ENCODE measurements at places on chromosomes 7 and 10. TPM values are rescaled to one million over a fixed set of nuclear protein-coding genes. Genes with fewer than 3 reads are reported as not detected.

GRCh38 chr7:116447966-116448839, 51.3 kb upstream of the CAV2 start:
- DNase-seq: no peak

DNA sequence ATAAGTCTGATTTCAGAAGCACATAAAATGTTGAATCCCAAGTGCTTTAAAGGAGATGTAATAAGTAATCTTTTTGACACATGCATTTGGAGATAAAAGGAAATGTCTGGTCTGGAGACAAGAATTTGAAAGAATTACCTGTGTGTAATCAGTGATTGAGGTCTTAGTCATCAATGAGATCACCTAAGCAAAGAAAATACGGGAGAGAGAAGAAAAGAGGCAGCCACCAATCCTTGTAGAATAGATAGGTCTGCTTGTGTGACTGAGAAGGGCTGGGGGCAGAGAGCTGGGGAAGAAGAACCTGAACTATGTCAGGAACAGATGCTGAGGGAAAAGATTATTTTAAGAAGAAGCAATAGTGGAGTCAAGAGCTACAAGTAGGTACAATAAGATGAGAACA, 49.3 kb upstream of the ITPRID1 start:
- no peak for DNase-seq

- no peak for DNase-seq
These were observed 28.4 kb upstream of the AGK start for GRCh38 chr7:141522657-141523342.

DNA sequence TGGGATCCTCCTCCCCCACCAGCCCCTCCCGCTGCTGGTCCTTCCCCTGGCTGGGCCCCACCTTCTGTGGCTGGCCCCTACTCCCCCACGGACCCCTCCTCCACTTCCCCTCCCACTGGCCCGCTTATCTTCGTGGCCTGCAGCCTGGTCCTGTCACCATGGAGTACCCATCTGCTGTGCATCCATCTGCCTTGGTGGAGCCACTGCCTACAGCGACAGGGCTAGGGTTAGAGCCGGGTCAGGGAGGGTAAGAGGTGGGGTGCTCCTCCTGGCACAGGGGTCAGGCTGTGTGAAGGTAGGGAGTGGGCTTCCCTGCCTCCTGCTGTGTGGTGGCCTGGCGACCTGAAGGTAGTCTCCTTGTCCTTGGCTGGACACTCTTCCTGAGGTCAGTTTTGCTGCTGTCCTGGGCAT, 5.2 kb downstream of the ADCY1 start:
- DNase-seq: no peak

DNA sequence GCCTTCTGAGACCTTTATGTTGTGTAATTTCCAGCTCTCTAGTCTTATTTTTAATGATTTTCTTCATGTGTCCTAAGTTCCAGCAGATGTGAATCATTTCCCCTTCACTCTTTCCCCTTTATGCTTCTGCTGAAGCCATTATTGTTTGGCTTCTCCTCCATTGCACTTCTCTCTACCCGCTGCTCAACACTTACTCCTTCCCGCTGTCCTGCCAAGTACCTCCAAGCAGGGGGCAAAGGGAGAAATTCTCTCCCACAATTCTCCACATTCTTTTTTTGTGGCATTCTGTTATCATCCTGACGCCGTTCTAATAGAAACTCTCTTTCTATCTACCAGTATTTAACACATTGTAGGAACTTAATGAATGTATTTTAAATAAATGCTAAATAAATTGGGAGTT, 388.9 kb upstream of the TPK1 start:
- DNase-seq: no peak

GRCh38 chr10:33012306-33012705, 54.3 kb upstream of the ITGB1 start:
- no peak for DNase-seq

DNA sequence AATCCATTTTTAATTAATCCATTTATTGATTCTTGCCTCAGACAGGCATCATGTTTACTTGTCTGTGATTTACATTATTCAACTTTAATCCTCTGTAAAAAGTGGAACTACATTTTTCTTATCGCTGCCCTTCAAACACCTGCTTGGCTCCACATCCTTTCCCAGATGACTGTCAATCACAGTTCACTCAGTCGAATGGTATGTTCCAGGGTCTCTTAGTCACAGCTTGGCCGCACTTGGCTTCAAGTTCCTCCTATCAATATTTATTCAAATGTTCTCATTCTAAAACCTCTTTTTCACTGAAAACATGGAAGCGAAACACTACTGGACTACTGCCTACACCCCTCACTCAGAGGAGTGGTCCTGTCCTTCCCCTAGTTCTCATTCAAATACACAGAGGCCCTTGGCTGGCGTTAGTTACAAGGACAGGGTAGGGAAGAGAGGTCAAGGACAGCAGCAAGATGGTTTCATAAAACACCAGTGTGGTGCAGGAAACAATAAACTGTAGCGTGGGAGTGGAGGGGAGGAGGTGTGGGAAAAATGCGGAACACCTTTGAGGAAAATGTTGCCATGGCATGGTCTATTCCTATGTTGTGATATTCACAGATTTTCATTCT, 143.2 kb downstream of the USP6NL start:
- no peak for DNase-seq

GRCh38 chr10:42875798-42876341, 93.3 kb downstream of the BMS1 start:
- no peak for DNase-seq

DNA sequence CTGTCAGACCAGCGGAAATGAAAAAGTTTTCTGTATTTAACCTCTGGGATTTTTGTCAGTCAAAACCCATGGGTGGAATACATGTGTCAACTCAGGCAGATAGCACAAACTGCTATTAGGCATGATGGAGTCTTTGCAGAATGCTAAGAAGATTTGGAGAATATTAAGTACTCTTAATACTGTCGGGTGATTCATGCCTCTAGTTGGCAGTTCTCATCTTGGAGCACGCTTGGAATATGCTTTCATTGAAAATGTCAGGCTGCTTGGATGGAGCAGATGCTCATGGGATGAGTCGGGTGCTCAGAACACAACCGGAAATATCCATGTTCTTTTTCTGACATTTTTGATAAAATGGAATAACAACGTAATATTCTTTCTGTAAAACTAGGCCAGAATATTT, 27.6 kb upstream of the PRKG1 start:
- DNase-seq: no peak

GRCh38 chr7:88661921-88662320, 97.6 kb upstream of the ZNF804B start:
- DNase-seq: no peak

GRCh38 chr7:18037609-18038008, 10.0 kb upstream of the PRPS1L1 start:
- DNase-seq: no peak

GRCh38 chr7:1706721-1707613, 36.9 kb downstream of the ELFN1 start:
- DNase-seq: no peak

DNA sequence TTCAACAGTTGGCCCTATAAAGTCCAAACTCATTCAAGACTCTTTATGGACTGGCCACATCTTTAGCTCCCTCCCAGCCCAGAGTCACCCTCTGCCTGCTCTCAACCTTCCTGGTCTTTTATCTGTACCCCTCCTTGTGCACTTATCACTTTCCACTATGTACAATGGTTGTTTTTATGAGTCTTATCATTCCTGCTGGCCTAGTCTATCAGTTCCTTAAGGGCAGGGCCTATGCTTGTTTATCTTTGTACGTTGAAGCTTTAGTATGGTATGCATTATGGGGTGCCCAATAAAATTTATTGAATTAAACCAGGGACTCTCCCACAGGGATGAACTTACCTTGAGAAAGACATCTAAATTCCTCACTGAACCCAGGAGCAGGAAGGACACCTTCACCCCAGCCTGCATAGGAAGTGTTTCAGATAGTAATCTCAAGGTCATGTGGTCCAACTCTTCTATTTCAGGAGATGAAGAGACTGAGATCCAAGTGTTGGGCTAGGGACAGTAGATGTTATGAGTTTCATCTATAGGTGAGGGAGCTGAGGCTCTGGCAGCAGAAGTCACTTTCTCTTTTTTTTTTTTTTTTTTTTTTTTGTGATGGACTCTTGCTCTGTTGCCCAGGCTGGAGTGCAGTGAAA, 13.3 kb upstream of the PDCD4 start:
- no peak for DNase-seq

DNA sequence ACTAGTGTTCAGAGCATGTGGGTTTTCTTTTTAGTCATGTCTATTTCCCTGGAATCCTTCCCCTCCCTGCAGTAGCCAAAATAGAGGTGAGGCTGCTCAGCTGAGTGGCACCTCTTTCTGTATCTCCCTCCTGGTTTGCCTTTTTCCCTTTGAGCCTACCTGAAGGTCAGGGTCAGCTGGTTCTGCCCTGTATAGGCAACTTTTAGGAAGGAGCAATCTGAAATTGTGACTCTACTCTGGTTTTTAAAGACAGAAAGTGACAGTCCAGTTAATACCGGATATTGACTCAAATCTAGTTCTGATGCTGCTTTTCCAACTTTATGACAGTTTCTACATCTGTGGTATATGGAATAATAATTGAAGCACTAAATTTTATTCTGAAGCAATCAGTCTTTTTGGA, 26.0 kb downstream of the CCM2 start:
- no peak for DNase-seq

DNA sequence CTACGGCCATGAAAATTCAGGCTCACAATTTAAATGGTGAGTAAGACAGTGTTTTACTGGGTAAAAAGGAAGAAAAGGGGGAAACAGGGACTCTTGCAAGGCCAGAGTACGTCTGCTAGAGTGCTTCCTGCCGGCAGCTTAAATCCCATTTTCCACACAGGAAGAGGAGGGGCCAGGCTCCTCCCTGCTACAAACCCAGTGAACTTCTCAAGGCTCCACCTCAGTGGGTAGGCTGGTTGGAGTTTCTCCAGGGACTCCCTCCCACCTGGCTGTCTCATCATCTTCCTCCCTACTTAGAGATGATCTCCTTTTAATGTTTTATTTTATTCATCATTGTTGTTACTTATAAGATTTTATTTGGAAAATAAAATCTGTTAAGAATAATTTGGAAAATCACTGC, 62.6 kb upstream of the SEMA3C start:
- DNase-seq: no peak

GRCh38 chr10:30371954-30372353, 22.9 kb upstream of the MTPAP start:
- DNase-seq: no peak

GRCh38 chr7:118218413-118219156, 5.9 kb upstream of the ANKRD7 start:
- no peak for DNase-seq

DNA sequence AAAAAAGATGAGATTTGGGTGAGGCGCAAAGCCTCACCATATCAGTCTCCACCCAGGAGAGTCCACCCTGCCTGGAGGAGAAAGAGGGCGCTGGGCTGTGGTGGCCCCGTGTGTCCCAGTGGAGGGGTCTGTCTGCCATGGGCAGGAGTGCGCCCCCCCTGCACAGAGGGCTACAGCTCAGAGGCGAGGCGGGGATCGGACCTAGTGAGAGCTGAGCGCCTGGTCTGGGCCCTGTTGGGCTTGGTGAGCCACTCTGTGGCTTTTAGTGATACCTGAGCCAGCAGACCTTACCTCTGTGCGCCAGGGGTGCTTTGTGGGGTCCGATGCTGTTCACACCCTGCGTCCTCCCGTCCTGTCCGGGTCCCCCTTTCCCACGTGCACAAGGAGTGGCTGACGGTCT, 25.9 kb upstream of the GNA12 start:
- DNase-seq: no peak

GRCh38 chr10:79038841-79039201, 29.9 kb upstream of the ZMIZ1 start:
- DNase-seq: no peak

GRCh38 chr7:101817471-101818286, at the start of gene CUX1:
Gene CUX1, plus strand, starts transcription at chr7:101817626. Its CDS starts 14 bp downstream, at chr7:101817640.
- no peak for DNase-seq

GRCh38 chr10:44291091-44291490, 93.8 kb downstream of the CXCL12 start:
- DNase-seq: no peak

GRCh38 chr10:128124813-128125403, 1.3 kb downstream of the MKI67 start:
- DNase-seq: no peak

GRCh38 chr7:133401225-133401624, 148.3 kb downstream of the EXOC4 start:
- DNase-seq: no peak

DNA sequence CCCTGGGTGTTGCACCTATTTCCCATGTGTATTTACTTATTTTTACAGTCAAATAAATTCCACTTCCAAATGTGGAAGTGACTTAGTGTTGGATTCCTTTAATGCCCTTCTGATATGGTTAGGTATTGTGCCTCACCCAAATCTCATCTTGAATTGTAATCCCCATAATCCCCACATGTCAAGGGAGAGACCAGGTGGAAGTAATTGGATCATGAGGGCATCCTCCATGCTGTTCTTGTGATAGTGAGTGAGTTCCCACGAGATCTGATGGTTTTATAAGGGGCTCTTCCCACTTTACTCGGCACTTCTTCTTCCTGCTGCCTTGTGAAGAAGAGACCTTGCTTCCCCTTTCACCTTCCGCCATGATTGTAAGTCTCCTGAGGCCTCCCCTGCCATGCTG, 136.9 kb downstream of the SNX10 start:
- DNase-seq: no peak

GRCh38 chr7:48006866-48007265, 22.0 kb downstream of the SUN3 start:
- no peak for DNase-seq

DNA sequence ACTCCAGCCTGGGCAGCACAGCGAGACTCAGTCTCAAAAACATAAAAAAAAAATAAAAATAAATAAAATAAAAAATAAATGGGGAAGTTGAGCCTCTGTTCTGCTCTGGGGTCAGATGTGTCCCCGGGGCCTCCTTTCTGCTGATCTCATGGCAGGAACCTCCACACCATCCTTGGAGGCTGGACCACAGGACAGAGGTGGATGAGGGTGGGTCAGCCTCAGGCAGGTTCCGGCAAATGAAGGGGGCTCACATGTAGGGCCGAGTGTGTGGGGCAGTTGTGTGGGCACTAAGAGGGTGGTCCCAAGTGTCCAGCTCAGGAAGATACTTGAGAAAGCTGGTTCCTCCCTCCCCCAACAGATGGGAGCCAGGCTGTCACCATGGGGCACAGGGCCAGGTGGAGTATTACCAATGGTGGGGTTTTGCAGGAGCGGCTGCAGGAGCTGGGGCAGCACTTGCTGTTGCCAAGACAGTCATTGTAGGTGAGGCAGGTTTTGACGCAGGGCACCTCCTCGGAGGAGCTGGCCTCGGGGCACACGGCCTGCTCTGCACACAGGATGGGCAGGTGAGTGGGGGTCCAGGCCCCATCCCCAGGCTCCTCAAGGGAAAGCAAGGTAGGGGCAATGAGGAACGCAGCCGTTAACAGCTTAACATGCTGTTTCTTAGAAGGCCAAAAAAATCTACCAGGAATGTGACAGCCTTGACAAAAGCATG, 13.9 kb upstream of the TBRG4 start:
- DNase-seq: no peak

The FRMD4A gene
- not detected for polyA plus RNA-seq

The ANKRD22 gene
- 0.63 TPM for polyA plus RNA-seq

The SPDYE6 gene
- 0.52 TPM for polyA plus RNA-seq

The PODXL gene
- 0.10 TPM for polyA plus RNA-seq

The FAM13C gene
- polyA plus RNA-seq: not detected

The ELAPOR2 gene
- polyA plus RNA-seq: 4.6 TPM

The GALNT11 gene
- 58.3 TPM for polyA plus RNA-seq

The C10orf71 gene
- not detected for polyA plus RNA-seq

The TAS2R5 gene
- polyA plus RNA-seq: not detected

The CALCR gene
- not detected for polyA plus RNA-seq

The ANKRD30A gene
- not detected for polyA plus RNA-seq

Measured in naive thymus-derived CD8-positive, alpha-beta T cell (primary cell).